ENCODE measurements at places on chromosomes 5 and 9. TPM values are rescaled to one million over a fixed set of nuclear protein-coding genes. Genes with fewer than 3 reads are reported as not detected.

DNA sequence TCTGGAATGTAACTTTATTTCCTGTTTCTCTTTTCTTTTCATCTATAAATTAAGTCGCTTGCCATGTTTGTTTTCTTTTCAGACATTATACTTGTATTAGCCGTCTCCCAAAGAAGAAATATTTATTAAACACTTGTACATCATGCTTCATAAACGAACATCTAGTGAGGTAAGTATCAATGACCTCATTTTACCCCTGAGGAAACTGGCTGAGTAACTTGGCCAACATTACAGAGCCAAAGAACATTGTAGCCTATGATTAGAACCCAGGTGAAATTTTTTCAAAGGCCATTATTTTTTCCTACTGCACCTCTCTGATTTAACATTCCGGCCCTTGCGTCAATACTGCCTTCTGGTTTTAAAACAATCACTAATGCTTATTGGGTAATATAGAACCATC is 4.2 kb downstream of the FREM1 start:
- H3K27ac ChIP-seq: no peak overlapping the region
- no peaks in the 10 kb centered on the region for H3K27me3 ChIP-seq
- H3K36me3 ChIP-seq: no peaks in the 10 kb centered on the region
- peaks cover 26% of the 10 kb centered on the region for H3K4me1 ChIP-seq
- DNase-seq: no peak

DNA sequence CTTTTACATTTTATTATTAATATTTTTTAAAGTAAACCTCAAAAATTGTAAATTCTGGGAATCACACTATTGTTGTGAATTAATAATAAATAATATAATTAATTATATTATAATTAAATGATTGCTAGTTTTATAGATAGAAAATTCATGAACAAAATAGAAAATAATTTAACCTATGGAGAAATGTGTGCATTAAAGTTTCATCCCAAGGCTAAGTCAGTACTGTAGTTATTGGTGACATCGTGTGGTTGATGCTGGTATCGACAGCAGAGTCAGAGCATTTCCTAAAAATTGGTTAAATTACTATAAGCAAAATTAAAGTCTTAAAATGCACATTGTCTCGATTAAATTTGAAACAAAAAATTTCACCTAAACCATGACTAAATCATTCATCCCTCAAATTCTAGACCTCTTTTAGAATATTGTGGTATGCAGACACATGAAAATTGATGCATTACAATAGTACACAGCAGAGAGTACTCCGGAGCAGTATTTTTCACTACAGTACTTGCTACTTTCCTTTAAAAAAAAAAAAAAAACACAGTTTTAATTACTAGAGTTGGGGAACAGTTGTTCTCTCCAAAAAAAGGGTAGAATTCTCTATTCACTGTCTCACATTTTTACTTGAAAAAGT is 73.9 kb downstream of the RORB start:
- H3K27me3 ChIP-seq: no peaks in the 10 kb centered on the region
- H3K4me1 ChIP-seq: no peaks in the 10 kb centered on the region
- no peaks in the 10 kb centered on the region for H3K36me3 ChIP-seq
- no peak overlapping the region for H3K4me3 ChIP-seq
- no peak for DNase-seq

- peaks cover 12% of the 10 kb centered on the region for H3K36me3 ChIP-seq
- no peaks in the 10 kb centered on the region for H3K4me1 ChIP-seq
- H3K4me3 ChIP-seq: no peak overlapping the region
- H3K27ac ChIP-seq: no peak overlapping the region
Measured at GRCh38 chr9:111400564-111400898, 70.5 kb upstream of the OR2K2 start.

DNA sequence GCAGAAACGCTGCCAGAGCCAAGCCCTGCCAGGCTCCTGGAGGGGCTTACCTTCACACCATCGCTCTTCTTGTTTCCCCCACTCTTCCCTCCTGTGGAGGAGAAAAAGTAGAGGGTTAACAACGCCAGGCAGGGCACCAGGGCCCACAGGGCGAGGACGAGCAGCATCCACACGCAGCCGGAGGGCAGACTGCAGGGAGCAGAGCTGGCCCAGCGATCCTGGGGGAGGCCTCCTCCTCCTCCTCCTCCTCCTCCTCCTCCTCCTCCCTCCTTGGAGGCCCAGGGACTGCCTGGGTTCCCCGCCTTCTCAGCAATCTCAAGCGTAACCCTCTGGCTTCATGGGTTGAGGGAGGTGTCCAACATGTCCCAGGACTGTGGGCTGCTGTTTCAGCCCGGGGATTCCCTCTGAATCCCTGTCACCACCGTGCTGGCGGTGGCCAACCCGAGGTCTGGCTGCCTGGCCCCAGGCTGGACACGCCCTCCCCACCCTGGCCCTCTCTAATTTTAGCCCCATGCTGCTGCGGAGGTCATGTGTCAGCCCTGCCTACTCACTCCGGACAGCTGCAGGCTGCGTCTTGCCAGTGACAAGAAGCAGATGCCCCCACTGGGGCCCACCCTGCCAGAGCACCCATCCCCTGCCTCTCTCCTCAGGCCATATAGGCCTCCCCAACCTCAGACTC is 44.3 kb downstream of the CAMK2A start:
- H3K27me3 ChIP-seq: no peaks in the 10 kb centered on the region
- H3K36me3 ChIP-seq: no peaks in the 10 kb centered on the region
- DNase-seq: no peak
- H3K4me1 ChIP-seq: no peaks in the 10 kb centered on the region

GRCh38 chr9:36136894-36137391 is 410 bp downstream of the GLIPR2 start:
- no peaks in the 10 kb centered on the region for H3K4me1 ChIP-seq
- no peaks in the 10 kb centered on the region for H3K36me3 ChIP-seq
- DNase-seq: peak; percentile 65
- no peak overlapping the region for H3K27ac ChIP-seq
- H3K4me3 ChIP-seq: peak overlapping the region; percentile 36

DNA sequence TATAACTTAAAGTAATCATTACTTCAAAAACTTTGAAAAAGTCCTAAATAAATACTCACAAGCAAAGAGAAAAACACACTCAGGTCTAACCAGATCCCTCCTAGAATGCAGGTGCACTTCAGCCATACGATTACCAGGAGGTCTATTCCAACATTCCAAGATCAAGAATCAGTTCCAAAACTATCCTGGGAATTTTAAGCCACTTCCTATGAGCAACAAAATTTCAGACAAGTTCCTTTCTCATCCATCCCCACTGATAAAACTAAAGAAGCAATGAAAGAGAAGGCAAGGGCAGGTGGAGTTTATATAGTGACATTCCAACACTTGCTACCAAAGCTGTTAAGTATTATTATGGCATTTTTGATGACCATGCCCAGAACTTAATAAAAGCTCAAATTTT is 29.6 kb downstream of the MLLT3 start:
- no peaks in the 10 kb centered on the region for H3K36me3 ChIP-seq
- no peak overlapping the region for H3K27ac ChIP-seq
- H3K27me3 ChIP-seq: no peaks in the 10 kb centered on the region
- no peaks in the 10 kb centered on the region for H3K4me1 ChIP-seq
- no peak overlapping the region for H3K4me3 ChIP-seq

- no peak overlapping the region for H3K27ac ChIP-seq
- no peaks in the 10 kb centered on the region for H3K4me1 ChIP-seq
- no peaks in the 10 kb centered on the region for H3K27me3 ChIP-seq
- DNase-seq: no peak
Measured at GRCh38 chr9:89044881-89045280, 53.6 kb downstream of the S1PR3 start.

DNA sequence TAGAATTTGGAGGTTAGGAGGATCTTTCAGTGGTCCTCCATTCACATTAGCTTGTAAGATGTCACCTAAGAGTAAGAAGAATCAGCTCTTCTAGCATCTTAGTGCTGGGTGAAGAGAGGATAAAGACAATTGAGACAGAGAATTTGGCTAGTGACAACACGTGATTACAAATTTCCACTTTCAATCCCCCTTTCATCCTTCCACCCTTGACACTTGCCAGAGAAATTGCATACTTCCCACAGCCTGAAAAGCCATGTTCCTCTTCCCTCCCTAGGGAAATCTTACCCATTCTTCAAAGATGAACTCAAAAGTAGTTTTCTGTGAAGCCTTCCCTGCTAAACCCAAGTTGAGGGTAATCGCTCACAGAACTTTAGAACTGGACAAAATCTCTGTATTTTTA is 282.6 kb upstream of the PTGER4 start:
- H3K27ac ChIP-seq: no peak overlapping the region
- no peak overlapping the region for H3K4me3 ChIP-seq
- no peaks in the 10 kb centered on the region for H3K4me1 ChIP-seq
- H3K36me3 ChIP-seq: no peaks in the 10 kb centered on the region

GRCh38 chr5:159564031-159564430 is 233.7 kb upstream of the IL12B start:
- no peak overlapping the region for H3K27ac ChIP-seq
- no peaks in the 10 kb centered on the region for H3K4me1 ChIP-seq
- no peaks in the 10 kb centered on the region for H3K27me3 ChIP-seq
- no peak overlapping the region for H3K4me3 ChIP-seq

DNA sequence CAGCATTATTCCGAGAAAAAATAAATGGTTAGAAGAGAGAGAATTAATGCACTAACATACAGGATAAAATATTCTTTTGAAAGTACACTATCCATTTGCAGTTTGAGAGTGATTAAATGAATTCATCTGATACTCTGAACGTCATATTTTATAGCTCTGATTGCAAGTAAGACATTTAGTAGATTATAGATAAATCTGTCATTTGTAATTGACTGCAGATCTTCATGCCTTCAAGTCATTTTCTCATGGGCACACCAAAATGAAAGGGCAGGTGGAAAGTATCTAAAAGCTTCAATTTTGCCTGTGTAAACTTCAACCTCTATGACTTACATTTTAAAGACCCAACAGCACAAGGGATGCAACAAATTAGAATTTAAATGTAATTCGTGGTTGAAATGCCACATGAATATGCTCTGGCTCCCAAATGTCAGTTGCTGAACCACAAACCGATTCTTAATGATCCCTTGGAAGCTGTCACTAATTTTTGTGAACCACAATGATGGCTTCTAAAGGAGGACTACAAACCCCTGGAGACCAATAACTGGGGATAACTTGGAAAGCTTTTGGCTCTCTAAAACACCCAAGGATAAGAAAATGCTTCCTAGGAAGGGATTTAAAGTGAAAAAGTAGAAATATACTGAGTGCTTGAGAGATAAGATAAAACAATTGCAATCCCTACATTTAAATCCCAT is 3.9 kb downstream of the TYRP1 start:
- H3K4me1 ChIP-seq: no peaks in the 10 kb centered on the region
- H3K27ac ChIP-seq: no peak overlapping the region
- H3K36me3 ChIP-seq: no peaks in the 10 kb centered on the region
- H3K4me3 ChIP-seq: no peak overlapping the region
- H3K27me3 ChIP-seq: no peaks in the 10 kb centered on the region
- no peak for DNase-seq

DNA sequence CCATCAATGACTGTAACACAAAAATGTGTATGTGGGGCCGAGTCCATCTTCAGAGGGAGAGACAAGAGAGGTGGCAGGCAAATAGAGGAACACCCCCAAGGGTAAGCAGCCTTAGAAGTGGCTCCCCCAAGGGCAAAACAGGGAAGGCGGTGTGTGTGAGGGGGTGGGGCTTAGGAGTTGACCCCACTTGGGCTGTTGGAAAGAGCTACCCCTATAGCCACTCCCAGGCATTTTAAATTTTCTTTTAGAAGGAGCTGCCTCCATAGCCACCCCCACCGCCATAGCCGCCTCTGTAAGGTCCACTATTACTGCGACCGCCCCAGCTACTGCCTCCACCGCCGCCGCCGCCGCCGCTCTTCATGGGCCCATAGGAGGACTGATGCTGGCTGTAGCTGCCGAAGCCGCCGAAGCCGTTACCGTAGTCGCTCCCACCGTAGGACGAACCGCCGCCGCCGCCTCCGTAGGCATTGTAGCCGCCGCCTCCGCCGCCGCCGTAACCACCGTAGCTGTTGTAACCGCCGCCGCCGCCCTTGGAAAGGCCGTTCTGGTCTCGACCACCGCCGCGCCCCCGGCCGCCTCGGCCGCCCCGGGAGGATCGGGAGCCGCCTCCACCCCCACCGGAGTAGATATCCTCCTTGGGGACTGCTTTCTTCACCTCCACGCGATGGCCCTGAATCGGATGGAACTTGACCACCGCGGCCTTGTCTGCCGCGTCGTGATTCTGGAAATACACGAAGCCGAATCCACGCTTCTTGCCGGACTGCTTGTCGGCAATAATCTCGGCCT is 1.1 kb downstream of the HNRNPA0 start:
- H3K4me1 ChIP-seq: peaks cover 35% of the 10 kb centered on the region
- no peaks in the 10 kb centered on the region for H3K27me3 ChIP-seq
- peak overlapping the region; percentile 98 for H3K27ac ChIP-seq

DNA sequence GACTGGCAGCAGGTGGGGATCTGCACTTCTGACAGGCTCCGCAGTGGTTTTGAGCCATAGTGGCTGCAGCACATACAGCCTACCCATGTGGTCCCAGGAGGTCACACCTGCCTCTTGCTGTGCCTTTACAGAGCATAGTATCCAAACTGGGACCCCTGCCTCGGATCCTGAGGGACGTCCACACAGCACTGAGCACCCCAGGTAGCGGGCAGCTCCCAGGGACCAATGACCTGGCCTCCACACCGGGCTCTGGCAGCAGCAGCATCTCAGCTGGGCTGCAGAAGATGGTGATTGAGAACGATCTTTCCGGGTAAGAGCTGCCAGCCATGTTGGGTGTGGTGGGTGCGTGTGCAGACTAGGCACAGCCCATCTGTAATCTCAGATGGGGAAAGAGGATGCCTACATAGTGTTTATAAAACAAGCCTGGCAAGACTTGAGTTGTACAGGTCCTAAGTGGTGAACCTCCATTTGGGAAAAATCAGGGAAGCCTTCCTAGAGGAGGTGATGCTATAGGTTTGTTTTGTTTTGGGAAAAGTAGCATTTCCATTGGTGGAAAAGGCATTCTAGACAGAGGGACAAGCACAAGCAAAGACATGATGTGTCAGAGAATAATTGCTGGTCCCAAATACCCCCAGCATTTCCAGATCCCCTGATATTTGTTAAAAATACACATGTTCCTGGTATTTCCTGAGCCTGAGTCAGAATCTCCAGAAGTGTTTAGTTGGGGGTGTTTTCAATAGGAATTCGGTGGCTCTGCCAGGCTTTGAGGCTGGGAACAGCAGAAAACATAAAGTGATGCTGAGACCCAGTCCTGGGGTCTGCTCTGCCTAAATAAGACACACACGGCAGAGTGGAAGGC is 119.2 kb downstream of the DAB2IP start:
- no peaks in the 10 kb centered on the region for H3K27me3 ChIP-seq
- H3K4me1 ChIP-seq: peaks cover 1% of the 10 kb centered on the region
- H3K4me3 ChIP-seq: no peak overlapping the region
- no peak overlapping the region for H3K27ac ChIP-seq
- peaks cover 3% of the 10 kb centered on the region for H3K36me3 ChIP-seq

- no peak for DNase-seq
- no peaks in the 10 kb centered on the region for H3K36me3 ChIP-seq
- no peak overlapping the region for H3K4me3 ChIP-seq
- peaks cover 4% of the 10 kb centered on the region for H3K4me1 ChIP-seq
Measured at GRCh38 chr9:2228132-2228531, 213.0 kb downstream of the SMARCA2 start.

SCGB3A1 gene
- 5.0 TPM for total RNA-seq

ROR2 gene
- 1.5 TPM for total RNA-seq

NMUR2 gene
- total RNA-seq: not detected

C9orf153 gene
- total RNA-seq: 0.14 TPM

SIMC1 gene
- total RNA-seq: 8.6 TPM

FNIP1 gene
- total RNA-seq: 11.1 TPM

SLCO6A1 gene
- not detected for total RNA-seq

SV2C gene
- total RNA-seq: 0.05 TPM

C9 gene
- not detected for total RNA-seq
